ENCODE measurements at places on chromosomes 2 and 18.

DNA sequence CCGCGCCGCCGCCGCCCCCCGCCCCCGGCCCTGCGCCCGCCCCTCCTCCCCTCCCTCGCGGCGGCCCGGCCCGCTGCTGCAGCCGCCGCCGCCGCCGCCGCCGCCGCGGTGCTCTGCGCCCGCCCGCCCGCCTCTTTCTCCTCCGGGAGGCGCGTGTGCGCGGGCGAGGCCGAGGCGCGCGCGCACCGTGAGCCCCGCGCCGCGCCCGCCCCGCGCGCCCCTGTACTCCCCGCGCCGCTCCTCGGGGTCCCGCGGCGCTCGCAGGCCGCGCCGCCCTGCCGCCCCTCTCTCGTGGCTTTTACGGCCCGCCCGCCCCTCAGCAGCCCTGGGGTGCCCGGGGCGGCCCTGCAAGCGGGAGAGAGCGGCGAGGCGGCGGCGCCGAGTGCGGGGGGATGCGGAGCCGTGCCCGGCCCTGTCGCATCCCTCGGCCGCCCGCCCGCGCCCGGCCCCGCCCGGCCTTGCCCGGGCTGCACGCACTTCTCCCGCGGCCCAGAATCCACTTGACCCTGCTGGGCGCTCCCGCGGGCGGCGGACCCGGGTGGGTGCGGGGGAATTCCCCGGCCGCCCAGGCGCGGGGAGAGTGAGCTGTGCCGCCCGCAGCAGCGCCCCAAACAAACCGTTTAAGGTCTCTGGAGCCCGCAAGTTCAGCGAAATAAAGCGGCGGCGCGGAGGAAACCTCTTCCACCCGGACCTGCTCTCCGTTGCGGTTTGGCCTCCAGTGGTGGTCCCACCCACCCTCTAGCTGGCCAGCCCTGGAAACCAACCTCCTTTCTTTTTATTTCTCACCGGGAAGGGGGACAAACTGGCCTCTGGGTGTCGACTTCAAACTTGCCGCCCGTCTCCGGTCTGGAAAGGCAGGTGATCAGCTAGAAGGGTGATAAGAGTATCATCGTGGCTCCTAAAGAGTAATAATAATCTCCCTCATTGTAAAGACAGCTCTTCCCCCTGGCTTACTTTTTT lies 37.4 kb downstream of the AFF3 start:
- no peak for DNase-seq

DNA sequence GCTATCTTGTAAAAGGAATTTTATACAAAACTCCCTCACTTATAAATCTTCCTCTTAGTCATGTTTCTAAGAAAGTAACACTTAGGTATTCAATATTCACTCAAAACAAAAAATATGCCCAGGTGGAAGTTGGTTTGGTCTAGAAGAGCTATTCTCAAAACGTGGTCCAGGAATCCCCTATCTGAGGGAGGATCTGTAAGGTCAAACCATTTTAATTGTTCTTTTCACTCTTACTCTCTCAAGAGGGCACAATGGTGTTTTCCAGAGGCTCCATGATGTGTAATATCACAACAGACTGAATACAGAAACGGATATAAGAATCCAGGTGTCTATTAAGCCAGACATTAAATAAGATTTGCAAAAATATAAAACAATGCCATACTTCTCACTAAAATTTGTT lies 9.9 kb downstream of the MOB1A start:
- DNase-seq = no peak

- DNase-seq = no peak
Observed at GRCh38 chr2:206231669-206232286, 42.7 kb upstream of the ZDBF2 start.

DNA sequence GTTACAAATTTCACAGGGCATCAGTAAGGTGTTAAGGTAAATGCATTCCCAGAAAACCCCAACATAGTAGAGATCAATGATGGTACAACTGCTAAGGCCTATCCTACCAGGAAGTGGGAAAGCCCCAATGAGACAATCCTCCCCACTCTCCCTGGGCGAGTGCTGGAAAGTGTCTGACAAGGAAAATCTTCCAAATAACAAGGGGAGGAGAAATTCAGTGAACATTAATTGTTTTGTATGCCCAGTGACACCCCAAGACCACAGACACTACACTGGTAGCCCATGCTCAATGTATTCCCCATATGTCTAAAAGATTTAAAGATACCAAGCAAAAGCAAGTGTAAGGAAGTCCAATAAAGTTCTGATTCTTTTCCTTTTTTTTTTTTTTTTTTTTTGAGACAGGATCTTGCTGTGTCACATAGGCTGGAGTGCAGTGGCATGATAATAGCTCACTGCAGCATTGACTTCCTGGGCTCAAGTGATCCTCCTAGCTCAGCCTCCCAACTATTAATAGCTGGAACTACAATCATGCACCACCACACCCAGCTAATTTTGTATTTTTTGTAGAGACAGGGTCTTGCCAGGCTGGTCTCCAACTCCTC lies 24.7 kb downstream of the B4GALT6 start:
- DNase-seq = no peak

- DNase-seq = no peak
Observed at GRCh38 chr2:43276962-43277391, 50.6 kb upstream of the ZFP36L2 start.

GRCh38 chr18:56977771-56978170 lies 169.1 kb upstream of the BOD1L2 start:
- no peak for DNase-seq

DNA sequence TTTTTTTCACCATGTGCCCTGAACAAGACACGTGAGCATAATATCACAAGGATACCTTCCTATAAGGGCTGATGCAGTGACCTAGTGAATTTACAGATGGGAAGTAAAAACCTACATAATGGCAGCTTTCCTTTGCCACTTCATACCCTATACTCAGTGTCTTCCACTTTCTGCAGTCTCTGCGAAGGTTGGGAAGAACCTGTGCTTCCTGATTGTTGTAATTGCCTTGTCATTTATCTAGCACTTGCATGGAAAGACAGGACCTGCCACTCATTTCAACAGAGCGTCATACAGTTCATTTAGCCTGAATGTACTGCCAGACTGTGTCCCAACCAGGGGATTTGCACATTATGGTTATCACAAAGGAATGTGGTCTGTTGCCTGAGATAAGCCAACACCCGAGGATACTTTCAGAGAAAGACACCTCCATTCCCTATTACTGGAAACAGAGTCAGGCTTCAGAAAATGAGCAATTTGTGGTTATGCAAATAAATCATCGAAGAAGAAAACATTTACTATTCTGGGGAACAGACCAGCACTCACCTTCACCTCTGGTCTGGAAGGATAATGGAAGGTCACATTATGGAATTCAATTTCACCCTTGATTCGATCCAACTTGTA lies 55.0 kb downstream of the ABCB11 start:
- DNase-seq = no peak

- no peak for DNase-seq
Observed at GRCh38 chr2:128617661-128618060, 299.0 kb upstream of the HS6ST1 start.

DNA sequence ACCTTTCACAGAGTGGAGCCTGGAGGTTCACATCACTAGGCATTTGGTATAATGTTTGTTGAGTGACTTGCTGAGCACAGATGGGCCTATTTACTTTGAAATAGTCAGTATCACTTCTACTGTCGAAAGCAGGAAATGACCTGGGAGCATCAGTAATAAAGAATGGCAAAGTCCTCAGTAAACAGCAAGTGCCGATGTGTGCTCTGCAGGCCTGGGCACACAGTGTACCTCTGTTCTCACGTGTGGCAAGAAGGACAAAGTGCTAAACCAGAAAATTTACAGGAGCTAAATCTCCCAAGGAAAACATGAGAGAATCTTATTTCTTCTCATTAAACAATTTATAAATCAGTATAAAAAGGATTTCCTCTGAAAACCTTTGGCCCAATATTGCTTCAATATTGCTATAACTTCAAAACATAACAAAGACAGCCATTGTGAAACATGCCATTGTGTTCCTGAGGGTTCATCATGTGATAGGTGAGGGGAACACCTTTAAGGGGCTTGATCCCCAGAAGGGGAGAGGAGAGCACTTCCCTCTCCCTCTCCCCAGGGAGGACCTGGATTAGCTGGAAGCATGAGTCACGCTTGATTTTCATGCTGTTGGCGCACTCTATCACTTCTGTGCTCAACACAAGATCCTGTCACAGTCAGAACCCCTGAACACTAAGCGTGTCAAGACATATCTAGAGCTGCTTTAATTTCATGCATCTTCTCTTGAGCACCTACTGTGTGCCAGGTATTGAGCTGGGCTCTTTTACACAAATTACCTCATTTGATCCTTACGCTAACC lies 131.5 kb upstream of the SMAD2 start:
- DNase-seq = no peak

- no peak for DNase-seq
Observed at GRCh38 chr2:171436307-171436706, 2.3 kb downstream of the DCAF17 start.

DNA sequence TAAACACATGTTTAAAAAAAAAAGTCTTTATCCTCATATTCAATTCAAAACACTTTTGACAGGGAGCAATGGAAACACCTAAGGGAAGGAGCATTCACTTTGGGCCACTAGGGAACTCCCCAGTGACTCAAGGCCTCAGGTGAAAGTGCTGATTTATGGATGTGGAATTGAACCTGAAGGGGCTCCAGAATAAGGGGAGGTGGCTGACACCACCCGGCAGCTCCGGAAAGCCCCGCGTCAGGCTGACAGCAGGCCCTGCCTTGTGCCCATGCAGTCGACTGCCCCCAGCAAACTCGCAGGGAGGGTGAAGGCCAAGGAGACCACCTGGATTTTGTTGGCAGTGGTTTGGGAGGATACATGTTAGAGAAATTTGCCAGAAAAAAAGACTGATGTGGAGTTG lies 275.3 kb upstream of the NCKAP5 start:
- no peak for DNase-seq

GRCh38 chr2:241417626-241418025 lies 61.5 kb downstream of the FARP2 start:
- no peak for DNase-seq

GRCh38 chr2:168169097-168169745 lies 78.2 kb downstream of the STK39 start:
- no peak for DNase-seq

- DNase-seq = no peak
Observed at GRCh38 chr2:144011553-144011952, 508.4 kb downstream of the ZEB2 start.

GRCh38 chr18:11719621-11720020 lies 30.6 kb downstream of the GNAL start:
- no peak for DNase-seq

GRCh38 chr2:211941216-211941747 lies 597.3 kb downstream of the ERBB4 start:
- no peak for DNase-seq

GRCh38 chr2:150572194-150572766 lies 84.8 kb upstream of the RND3 start:
- no peak for DNase-seq

DNA sequence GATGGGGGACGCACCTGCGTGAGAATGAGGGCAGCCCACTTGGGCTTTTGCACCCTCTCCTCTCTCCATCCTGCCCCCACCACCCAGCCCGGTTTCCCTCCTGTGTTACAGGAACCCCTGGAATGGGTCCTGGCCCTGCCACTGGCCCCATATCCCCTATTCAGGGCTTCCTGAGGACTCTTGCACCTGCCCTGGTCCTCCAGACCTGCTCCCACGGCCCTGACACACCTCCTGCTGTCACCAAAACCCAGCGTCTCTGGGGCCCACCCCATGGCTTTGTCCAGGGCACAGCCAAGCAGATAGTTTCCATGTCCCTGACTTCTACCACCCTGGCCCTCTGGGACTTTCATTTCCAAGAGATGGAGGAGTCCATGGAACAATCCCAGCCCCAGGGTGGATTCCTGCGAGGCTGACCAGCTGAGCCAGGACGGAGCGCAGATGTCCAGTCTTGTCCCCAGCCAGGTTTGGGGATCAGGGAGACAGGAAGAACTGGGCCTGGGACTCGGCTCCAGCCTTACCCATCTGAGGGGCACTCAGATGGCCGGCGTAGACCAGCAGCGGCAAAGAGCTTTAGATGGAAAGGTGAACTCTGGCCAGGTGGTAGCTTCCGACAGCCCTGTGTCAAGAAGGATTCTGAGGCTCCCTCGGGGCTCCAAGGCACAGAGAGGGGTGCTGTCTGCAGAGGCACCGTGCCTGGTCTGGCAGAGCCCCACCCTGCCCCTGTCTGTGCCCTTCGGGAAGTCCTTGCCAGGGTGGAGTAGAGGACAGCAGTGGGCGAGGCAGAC lies 12.0 kb downstream of the GPR35 start:
- DNase-seq = no peak

- no peak for DNase-seq
Observed at GRCh38 chr2:181085734-181086133, 105.3 kb downstream of the UBE2E3 start.

GRCh38 chr2:211877061-211877460 lies 661.5 kb downstream of the ERBB4 start:
- no peak for DNase-seq

GRCh38 chr2:96142217-96143113 lies 2.8 kb downstream of the DUSP2 start:
- DNase-seq = no peak

DNA sequence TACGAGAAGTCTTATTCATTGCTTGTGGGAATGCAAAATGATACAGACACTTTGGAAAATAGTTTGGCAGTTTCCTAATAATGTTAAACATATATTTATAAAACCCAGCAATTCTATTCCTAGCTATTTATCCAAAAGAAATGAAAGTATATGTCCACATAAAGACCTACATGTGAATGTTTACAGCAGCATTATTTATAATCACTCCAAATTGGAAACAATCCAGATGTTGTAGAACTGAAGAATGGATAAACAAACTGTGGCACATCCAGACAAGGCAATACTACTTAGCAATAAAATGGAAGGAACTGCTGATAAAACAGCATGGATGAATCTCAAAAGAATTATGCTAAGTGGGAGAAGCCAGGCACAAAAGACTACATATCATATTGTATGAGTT lies 19.3 kb downstream of the MRPL33 start:
- no peak for DNase-seq

GRCh38 chr2:31081492-31081891 lies 56.7 kb downstream of the GALNT14 start:
- DNase-seq = no peak

GRCh38 chr2:32960647-32961403 lies 14.1 kb downstream of the LTBP1 start:
- DNase-seq = no peak

DNA sequence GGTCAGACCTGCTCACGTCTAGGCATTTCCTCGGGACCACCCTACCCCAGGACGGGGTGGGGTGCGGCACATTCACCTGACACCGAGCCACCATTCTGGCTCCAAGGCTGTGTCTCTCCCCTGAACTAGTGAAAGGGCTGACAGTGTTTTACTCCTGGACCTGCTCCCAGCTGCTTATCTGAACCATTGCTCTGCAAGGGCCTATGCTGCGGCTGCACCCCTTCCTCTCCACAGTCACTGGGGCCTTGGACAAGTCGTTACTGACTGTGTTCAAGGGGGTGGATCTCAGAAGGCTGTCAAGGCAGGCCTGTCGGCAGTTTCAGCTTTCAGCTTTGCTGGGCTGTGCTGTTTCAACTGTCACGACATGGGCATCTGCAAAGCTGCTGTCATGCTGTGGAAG lies 11.7 kb downstream of the CREG2 start:
- no peak for DNase-seq

DNA sequence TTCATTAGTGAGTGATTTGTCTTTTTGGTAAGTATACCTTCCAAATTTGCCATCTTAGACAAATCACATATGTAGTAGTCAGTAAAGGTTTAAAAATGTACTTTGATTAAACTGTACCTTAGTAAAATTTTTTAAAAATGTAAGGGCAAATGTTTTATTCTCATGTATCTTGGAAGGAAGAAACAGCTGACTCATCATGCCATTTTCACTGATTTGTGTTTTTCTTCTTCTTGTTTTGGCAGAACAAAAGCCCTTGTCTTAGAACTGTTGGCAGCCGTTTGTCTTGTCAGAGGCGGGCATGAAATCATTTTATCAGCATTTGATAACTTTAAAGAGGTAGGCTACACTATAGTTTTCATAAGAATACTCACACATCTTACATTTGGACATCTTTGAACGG lies 136.5 kb downstream of the PRPF40A start:
- no peak for DNase-seq
